ENCODE measurements at places on chromosomes 7 and 10.

GRCh38 chr7:79091661-79092060 lies 361.8 kb downstream of the MAGI2 start:
- no peak for DNase-seq

- no peak for DNase-seq
Measured at GRCh38 chr10:78852466-78853240, 216.1 kb upstream of the ZMIZ1 start.

GRCh38 chr10:112227331-112227987 lies 43.9 kb upstream of the GPAM start:
- no peak for DNase-seq

DNA sequence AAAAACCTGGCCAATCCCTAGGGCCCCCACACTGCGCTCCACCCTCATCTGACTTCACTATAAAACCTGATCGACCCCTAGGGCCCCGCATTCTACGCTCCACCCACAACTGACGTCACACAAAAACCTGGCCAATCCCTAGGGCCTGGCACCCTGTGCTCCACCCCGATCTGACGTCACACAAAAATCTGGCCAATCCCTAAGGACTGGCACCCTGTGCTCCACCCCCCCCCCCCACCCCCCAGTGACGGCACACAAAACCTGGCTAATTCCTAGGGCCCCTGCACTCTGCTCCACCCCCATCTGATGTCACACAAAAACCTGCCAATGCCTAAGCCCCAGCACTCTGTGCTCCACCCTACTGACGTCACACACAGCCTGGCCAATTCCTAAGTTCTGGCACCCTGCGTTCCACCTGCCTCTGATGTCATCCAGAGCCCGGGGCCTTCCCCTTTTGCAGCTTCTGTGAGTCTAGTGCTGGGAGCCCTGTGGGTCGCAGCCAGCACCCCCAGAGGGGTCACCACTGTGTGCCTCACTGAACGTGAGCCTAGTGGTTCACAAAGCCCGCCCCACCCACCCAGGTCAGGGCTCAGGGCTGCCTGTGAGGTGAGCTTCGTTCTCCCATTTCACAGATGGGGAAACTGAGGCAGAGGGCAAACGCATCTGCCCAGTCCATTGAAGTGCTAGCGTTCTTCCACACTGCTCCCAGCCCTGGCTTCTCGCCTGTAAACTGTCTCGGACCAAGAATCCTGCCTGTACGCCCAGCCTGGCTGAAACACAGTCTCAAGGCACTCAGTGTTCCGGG lies 40.6 kb downstream of the MICALL2 start:
- DNase-seq = no peak

GRCh38 chr7:30556840-30557239 lies 37.8 kb upstream of the GARS1 start:
- DNase-seq = no peak

GRCh38 chr10:62634576-62634975 lies 169.9 kb upstream of the ADO start:
- DNase-seq = no peak

Data from kidney glomerular epithelial cell (primary cell).